ENCODE measurements at places on chromosomes 7 and 10.

DNA sequence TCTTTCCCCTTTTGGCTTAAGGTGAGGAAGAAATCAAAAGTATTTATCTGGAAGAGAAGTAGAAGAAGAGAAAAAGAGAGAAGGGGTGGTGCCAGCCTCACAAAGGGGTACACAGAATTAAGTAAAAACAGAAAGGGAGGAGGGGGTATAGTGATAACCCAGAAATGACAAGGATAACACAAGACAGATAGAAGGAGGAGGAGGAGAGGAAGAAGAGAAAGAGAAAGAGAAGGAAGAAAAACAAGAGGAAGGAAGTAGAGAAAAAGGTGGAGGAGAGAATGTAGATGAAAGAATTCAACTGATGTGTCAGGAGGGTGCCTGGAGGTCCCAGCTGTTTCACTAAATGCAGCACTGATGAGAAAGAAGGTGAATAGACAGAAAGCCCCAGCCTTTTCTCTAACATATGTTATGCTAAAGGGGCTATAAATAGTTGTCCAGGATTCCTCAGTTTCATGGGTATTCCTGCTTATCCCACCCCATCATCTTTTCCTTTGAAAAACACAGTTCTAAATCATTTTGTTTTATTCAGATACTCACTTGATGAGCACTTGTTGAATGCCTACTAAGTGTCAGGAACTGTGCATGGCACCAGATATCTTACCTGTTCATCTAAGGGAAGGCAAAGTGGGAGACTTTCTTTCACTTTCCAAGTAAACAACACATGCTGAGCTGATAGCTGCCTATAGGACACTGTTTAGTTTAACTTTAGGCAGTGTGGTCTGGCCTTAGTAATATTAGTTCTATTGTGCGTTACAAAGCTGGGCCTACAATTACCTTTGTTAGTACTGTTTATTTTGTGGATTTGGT, 8.0 kb downstream of the SEMA3E start:
- no peak for DNase-seq

DNA sequence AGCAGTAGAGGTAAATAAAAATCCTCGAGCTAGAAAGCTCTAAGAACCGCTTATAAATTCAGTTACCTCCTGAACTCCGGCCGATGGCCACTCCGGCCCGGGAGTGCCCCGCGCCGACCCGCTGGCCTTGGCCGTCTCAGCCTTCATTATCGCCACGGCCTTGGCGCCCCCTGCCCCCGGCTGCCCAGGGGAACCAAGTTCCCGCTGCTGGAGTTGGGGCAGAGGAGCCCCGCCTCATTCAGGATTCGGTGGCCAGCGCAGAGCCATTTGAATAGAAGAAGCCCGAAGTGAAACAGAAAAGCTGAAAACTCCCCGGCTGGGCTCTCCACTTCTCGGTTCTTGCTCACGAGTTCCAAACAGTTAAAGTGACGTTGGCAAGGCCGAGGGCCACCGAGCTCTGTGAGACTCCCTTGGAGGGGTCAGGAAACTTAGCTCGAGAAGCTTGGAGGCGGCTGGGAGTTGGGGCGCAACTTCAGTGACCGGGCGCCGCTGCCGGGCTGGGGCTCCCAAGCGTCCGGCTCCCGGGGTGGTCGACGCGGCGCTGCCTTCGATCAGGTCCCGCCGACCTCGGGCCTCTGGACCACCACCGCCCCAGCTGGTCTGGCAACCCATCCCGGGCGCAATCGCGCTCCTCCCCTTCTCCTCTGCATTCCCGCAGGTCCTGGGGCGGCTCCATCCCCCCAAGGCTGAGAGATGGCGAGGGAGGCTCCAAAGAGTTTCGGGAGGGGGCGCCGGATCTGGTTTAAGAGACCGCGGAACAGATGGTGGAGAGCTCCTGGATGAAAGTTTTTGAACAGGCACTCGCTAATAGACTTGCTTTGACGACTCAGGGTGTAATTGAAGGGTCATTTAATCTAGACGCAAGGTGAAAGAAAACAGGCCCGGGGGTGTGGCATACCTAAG, 5.8 kb upstream of the FEZF1 start:
- peak; percentile 61 for DNase-seq

GRCh38 chr7:140260352-140261104, 83.7 kb upstream of the KDM7A start:
- DNase-seq, result no peak

- no peak for DNase-seq
Observed at GRCh38 chr7:150857276-150858055, 5.1 kb downstream of the AOC1 start.

DNA sequence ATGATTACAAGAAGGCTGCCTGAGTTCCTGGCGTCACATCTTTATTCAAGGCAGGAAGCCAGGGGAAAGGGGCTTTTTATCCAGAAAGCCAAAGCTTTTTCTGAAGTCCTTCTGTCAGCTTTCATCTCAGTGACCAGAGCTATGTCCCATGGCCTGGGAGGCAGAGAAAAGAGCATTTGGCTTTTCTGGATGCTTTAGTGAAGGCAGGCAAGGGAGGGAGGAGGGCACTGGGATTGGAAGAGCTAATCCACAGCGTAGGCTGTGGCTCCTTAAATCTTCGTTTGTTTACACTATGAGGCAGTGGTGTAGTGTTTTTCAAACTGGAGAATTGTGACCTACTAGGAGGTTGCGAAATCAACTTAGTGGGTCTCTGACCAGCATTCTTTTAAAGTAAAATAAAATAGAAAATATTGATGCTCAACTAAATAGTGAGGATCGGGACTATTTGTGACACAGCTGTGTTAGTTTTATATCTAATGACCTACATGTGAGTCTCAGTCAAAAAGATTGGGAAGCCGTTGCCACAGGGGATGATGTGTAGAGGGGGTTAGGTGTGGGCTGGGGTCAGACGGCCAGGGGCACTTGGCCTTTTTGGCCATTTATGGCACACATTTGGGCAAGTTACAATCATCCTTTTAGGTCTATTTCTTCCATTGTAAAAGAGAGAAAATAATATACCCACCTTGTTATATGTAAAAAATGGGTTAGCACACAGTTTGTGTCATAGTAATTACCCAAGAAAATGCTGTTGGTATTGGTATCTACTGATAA, 14.1 kb downstream of the CRYGN start:
- DNase-seq, result peak; percentile 59

Measured in Daoy (cell line).